ENCODE measurements at places on chromosomes 3 and 15.

DNA sequence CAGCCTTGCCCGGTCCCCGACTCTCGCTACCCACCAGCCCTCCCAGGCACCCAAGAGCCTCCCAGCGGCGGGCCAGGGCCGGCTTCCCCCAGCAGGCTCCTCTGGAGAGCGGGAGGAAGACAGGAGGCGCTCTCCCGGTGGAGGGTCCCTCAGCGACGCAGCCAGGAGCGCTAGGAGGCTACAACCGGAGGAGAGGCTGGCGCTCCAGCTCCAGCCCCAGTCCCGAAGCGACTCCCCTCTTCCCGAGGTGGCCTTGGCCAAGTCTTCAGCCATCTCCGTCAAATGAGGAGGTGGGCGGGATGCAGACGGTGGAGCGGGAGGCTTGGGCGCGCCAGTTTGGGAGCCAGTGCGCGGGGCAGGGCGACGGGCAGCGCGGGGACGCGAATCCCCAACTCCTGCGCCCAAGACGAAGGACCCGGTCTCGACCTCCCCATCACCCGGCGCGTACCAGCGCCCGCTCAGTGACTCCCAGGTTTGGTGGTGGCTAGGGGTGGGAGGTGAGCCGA lies 722 bp downstream of the CHRNA3 start:
- DNase-seq, result no peak

GRCh38 chr3:146709969-146710368 lies 104.8 kb upstream of the PLSCR5 start:
- no peak for DNase-seq

- DNase-seq, result no peak
Measured at GRCh38 chr15:74227968-74228722, 8.0 kb upstream of the CCDC33 start.

GRCh38 chr3:141240286-141240685 lies 8.7 kb downstream of the PXYLP1 start:
- DNase-seq, result no peak

DNA sequence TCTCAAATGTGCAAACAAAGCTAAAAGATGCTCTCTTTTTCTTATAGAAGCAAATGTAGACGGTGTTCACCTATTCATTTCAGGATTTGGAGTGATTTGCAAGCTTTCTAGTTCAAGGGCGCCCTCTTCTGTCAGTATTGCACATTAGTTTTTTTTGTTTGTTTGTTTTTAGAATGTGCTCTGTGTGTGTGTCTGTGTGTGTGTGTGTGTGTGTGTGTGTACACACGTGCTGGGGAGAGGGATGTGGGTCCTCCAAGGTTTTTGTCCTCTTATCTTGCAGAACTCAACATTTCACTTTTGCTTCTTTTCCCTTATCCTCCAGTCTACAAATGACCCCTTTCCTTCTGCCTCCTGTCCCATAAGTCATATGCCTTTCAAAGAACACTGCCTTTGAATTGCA lies 23.5 kb downstream of the DNAH1 start:
- DNase-seq, result peak; percentile 71

DNA sequence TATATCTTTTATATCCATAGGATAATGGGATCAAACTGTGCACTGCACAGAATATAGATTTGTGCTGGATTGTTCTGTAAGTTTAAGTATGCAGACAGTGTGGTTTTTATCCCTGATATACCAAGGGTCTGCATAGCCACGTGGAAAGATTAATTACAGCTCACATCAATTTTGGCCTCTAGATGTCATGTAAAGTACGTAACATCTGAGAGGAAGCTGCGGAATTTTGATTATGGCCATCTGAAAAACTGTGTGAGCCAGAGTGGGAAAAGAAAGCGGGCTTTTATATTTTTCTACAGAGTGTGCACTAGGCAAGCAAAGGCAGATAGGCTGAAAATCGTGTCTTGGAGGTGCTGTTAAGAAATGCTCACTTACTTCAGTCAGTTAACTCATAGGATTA lies 562.7 kb downstream of the GBE1 start:
- DNase-seq, result no peak

GRCh38 chr3:65170390-65171042 lies 482.7 kb upstream of the ADAMTS9 start:
- peak; percentile 53 for DNase-seq

GRCh38 chr3:31077021-31077601 lies 182.7 kb upstream of the GADL1 start:
- DNase-seq, result peak; percentile 68

Data from AG09309 (cell line).